ENCODE measurements at places on chromosomes 5 and 9. TPM values are rescaled to one million over a fixed set of nuclear protein-coding genes. Genes with fewer than 3 reads are reported as not detected.

The PIP5KL1 gene
- 3.0 TPM for total RNA-seq

The WDR38 gene
- not detected for total RNA-seq

The CAMK2A gene
- total RNA-seq, result 0.71 TPM

The OTULINL gene
- total RNA-seq, result 0.09 TPM

The SNCB gene
- total RNA-seq, result not detected

The RASGRF2 gene
- 8.0 TPM for total RNA-seq

The NUTM2G gene
- total RNA-seq, result not detected

The GLIPR2 gene
- total RNA-seq, result 43.8 TPM

The IFNA21 gene
- total RNA-seq, result not detected

The XRCC4 gene
- 6.6 TPM for total RNA-seq

The IL5 gene
- total RNA-seq, result not detected

The PLEKHG4B gene
- not detected for total RNA-seq

The APBB3 gene
- 21.9 TPM for total RNA-seq

The HNRNPH1 gene
- total RNA-seq, result 471 TPM

The KCNMB1 gene
- total RNA-seq, result not detected

The PCA3 gene
- total RNA-seq, result not detected

The IFNK gene
- total RNA-seq, result not detected

The IFNA13 gene
- not detected for total RNA-seq

The RBM22 gene
- 15.2 TPM for total RNA-seq

The DDX4 gene
- not detected for total RNA-seq

The GOLGA2 gene
- 136 TPM for total RNA-seq

The STC2 gene
- 582 TPM for total RNA-seq

The PCDHGB4 gene
- total RNA-seq, result 27.5 TPM

The GADD45G gene
- total RNA-seq, result 1.00 TPM

The ACSL6 gene
- 0.09 TPM for total RNA-seq

The ENG gene
- total RNA-seq, result 13.2 TPM
